T-helper 22 cell (primary cell): ENCODE measurements at places on chromosomes 1 and 21.

DNA sequence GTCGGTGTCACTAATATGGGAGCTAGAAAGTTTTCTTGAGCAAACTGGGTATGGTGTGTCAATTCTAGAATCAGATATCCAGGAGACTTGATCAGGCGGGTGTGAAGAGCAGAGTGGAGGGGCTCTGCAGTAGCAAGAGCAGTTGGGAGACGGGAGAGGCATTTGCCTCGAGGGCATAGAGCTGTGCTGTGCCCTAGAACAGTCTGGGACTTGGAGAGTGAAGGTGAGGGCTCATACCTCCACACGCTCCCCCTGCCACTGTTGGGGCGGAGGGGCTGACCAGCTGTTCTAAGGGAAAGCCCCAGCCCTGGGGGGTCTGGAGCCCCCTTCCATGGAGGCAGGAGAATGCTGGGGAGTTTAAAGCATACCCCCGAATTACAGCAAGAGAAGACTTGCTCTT is 33.8 kb downstream of the SIM2 start:
- no peak for DNase-seq

- DNase-seq: no peak
Observed at GRCh38 chr1:101187297-101187696, 49.5 kb upstream of the S1PR1 start.

- DNase-seq: no peak
Observed at GRCh38 chr1:69109277-69109676, 458.4 kb upstream of the LRRC7 start.

DNA sequence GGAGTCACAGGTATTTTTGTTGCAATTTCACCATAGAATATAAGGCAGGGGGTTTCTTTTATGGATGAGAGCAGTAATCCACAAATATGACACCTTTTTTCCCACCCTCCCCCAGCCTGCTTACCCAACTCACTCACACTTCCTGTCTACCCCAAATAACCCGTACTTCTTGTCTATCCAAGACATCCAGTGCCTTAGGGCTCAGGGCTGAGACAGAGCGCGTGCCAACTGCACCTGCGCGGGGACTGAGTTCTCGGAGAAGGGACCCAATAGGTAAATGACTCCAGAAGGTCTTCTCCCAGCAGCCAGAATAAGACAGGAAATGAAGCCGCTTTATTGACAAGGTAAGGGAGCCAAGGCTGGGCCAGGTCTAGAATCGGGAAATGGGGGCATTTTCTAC is 369.1 kb downstream of the SIPA1L2 start:
- no peak for DNase-seq

- no peak for DNase-seq
Observed at GRCh38 chr1:225471109-225471452, 43.2 kb upstream of the LBR start.

DNA sequence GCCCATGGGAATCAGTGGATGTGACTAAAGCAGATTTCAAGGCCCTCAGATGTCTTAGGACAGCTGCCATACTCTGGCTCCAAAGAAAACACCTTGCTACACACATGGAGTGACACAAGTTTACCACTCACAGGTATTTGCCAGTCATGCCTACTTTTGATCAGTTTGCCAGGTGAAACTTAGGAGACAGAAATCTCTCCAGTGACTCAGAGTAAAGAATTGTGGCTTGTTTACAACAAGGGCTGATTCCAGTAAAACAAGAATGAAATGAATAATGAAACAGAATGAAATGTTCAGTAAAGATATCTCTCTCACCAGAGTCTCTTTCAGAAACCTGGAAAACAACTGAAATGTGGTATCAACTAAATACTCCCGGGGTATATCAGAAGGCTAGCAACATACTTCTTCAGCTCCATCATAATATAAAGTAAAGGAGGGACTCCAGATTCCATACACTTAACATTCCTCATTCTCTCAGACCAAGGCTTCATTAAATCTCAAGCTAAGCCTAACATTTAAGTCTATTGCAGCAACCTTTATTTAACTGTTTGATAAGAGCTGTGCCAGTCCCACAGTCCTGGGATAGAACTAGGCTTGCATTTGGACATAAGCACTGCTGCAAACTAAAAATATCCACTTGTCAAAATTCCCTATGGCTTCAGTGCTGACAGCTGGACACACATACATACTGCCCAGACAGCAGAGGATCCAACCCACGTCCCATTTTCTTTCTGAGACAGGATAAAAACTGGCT is 143.3 kb downstream of the SIPA1L2 start:
- no peak for DNase-seq
